ENCODE measurements at places on chromosomes 4 and X.

GRCh38 chr4:6019316-6020263, 1.4 kb upstream of the C4orf50 start:
- DNase-seq, result no peak

DNA sequence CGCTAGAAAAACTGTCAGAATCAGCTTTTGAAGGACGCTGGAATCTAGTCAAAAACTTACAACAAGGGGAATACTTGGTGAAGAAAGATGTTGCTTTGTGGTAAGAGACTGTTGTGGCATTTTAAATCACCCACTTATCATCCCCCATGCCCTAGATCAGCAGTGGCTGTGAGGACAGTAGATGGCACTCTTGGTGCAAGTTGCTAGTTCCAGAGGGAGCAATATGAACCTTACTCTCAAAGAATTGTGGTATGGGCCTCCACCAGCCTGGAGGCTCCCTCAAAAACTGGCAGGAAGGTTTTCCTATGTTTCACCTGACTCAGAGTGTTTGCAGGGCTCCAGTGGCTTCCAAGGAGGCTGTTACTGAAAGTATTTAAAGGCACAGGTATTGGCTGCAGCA, 37.7 kb upstream of the SLC16A2 start:
- no peak for DNase-seq

DNA sequence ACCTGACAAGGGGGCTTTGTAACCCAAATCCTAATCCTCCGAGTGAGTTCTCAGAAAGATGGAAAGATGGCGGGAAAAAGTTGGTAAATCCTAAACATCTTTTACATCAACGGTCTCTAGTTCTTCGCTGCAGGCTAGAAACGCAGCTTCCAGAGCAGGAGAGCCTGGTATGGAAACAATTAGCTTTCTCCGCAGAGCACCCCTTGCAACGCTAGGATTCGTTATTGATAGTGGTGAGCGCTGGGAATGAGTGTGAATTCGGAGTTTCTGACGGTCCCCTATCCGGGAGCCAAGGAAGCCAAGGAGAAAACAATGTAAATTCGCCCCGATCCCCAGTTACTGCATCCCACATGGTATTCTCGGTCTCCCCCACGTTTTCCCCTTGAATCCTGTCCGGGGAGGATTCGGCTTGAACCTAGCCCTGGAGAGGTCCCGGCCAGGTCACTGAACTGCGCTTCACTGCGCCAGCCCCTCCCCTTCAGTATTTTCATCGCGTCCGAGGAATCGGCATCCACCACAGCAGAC, 4.7 kb upstream of the NEUROG2 start:
- no peak for DNase-seq

GRCh38 chr4:155678011-155678410, 11.4 kb downstream of the GUCY1A1 start:
- no peak for DNase-seq

GRCh38 chr4:182354867-182355266, 111.7 kb downstream of the TENM3 start:
- DNase-seq, result no peak

GRCh38 chr4:1523907-1524636, 117.8 kb upstream of the NKX1-1 start:
- DNase-seq, result no peak

DNA sequence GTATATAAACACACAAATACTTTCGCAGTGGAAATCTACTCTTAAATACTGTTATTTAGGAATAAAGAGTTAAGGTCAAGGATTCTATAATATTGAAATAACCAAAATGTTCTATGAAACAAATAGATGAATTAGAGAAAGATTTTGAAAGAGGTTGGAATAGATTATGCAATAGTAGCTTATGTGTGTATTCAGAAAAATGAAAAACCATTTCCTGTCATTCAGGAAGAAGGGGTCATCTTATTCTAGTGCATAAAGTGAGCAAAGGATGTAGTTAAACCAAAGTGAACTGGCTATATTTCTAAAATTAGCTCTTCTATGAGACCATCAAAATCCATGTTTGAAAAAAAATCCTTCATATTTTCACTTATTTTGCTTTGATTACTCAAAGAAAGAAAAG, 30.0 kb upstream of the MYOZ2 start:
- no peak for DNase-seq

DNA sequence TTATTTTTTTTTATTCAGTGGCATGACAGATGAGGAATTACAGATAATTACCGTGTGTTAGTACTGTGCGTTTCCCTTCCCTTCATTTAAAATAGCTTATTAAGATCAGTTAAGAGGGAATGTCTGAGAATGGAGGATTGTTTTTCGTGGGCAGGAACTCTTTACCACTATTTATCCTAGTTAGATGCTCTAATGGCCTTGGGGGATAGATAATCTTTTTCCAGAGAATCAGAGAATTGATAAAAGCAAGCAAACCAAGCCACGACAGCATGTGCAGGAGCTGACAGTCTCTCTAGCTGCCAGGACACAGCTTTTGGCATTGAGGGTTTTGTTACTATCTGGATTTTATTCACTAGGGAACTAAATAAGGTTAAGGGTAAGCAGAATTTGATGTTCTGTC, 128.7 kb downstream of the DCLK2 start:
- DNase-seq, result no peak

GRCh38 chr4:70660106-70660505, 6.2 kb downstream of the JCHAIN start:
- DNase-seq, result no peak

DNA sequence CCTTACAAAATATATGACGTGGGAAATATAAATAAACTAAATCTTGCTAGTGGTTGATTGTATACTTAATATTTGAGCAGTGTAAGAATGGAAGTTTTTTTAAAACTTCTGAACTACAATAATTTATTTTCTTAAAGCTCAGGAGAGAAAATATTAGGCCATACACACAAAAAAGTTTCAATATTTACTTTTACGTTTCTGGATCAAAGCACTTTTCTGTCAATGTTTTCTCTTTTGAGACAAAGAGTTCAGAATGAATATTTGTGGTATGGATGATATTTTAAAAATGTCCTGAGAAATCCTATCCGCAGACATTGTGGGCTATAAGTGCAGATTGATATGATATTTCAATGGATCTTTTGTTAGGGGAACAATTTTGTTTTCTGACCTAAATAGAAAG, 109.9 kb downstream of the TLL1 start:
- DNase-seq, result no peak

- DNase-seq, result no peak
These were observed 6.7 kb upstream of the MSX1 start for GRCh38 chr4:4852591-4853362.

- no peak for DNase-seq
These were observed 196.4 kb upstream of the RADX start for GRCh38 chrX:106415276-106415895.

DNA sequence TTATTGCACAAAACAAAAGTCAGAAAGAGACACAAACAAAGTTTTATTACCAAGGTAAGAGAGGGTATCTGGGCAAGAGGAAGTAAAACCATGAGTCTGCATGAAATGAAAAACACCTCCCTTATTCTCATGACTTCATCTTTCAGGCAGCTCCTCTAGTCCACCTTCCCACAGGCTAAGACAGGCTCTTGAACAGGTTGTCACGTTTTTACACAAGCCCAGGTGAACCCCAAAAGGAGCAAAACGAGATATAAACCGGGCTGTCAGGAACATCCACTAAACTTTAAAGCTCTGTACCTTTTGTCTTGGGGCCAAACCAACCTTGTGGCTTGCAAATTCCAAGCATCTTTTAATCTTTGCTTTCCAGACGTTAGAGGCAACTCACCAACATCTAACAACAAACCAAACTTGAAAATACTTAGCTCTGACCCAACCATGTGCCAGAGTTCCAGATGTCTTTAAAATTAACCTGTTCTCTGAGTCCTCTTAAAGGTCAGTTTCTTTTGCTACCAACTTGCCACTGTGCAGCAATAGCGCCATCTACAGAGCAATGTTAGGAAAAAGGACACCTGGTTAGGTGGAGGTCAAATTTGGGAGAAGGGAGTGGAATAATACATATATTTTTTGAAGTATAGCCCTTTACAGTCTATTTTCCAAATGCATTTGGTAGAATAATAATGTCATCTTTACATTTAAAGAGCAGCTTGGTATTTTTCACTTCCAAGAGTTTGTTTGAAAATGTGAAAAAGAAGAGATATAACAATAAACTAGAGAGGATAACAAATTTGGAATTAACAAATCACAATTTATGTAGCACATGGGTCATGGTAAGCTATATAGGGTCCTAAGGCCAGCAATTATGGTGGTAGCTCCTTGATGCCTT, 73.1 kb downstream of the QRFPR start:
- no peak for DNase-seq

DNA sequence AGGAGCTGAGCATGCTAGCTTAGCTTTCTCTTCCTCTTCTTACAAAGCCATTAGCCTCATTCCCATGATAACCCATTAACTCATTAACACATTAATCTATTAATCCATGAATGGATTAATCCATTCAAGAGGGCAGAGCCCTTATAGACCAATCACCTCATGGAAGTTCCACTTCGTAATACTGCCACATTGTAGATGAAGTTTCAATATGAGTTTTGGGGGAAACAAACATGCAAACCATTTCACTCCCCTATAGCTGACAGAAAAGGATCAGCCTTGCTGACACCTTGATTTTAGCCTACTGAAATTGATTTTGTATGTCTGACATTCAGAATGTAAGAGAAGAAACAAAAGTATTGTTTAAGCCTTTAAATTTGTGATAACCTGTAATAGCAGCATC, 251.8 kb upstream of the GALNTL6 start:
- no peak for DNase-seq

GRCh38 chr4:155617296-155617695, 49.4 kb upstream of the GUCY1A1 start:
- no peak for DNase-seq

GRCh38 chr4:123325241-123325681, 71.3 kb upstream of the SPRY1 start:
- DNase-seq, result no peak

- DNase-seq, result no peak
These were observed 25.3 kb downstream of the FBXW7 start for GRCh38 chr4:152510349-152511147.

DNA sequence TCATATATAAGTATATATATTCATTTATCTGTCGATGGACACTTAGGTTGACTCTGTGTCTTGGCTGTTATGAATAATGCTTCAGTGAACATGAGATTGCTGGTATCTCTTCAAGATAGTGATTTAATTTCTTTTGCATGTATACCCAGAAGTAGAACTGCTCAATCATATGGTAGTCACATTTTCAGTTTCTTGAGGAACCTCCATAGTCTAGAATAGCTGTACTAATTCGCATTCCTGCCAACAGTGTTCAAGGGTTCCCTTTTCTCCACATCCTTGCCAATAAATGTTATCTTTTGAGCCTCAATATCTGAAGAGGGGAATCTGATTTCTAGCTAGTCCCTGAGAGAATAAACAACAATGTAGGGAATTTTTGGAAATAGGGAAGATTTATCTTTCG, 32.4 kb upstream of the CCNG2 start:
- no peak for DNase-seq

GRCh38 chr4:72468904-72469502, 100.0 kb downstream of the ADAMTS3 start:
- no peak for DNase-seq

- DNase-seq, result no peak
These were observed 99.3 kb upstream of the ARMCX2 start for GRCh38 chrX:101759000-101759399.

DNA sequence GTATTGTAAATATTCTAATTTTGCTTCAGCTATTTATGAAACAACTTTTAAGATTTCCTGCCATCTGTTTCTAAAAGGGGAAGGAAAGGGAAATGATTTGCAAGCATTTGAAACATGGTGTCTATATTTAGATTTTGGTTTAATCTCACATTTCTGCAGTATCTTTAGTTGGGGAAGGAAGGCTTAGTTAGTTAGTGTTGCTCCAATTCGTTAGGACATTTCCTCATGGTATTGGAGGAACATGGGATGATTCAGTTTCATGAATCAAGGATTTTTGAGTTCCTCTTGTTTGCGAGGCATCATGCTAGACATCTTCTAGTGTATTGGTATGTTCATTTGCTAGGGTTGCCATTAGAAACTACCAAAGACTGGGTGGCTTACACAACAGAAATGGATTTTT, 20.5 kb upstream of the TMEM192 start:
- DNase-seq, result no peak

DNA sequence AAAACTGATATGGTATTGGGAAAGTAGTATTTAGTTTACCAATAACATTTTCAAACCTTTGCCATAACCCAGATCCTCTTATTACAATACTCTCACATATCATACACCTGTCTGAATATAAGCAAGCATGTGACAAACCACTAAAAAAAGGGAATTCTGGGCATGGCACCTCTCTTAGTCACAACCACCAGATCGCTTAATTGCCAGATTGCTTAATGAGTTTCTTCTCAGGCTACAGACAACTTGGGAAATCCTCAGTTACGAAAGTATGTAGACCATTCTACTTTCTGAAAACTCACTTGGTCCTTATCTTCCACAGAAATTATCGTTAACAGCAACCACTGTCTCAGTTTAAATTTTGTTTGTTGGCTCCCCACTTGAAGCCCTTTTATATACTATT, 2.1 kb downstream of the NAF1 start:
- DNase-seq, result no peak

GRCh38 chr4:99653916-99654315, 3.7 kb downstream of the C4orf54 start:
- no peak for DNase-seq

GRCh38 chr4:17398035-17398434, 113.9 kb downstream of the QDPR start:
- no peak for DNase-seq

- no peak for DNase-seq
These were observed 3.4 kb upstream of the CYBB start for GRCh38 chrX:37776283-37776986.

DNA sequence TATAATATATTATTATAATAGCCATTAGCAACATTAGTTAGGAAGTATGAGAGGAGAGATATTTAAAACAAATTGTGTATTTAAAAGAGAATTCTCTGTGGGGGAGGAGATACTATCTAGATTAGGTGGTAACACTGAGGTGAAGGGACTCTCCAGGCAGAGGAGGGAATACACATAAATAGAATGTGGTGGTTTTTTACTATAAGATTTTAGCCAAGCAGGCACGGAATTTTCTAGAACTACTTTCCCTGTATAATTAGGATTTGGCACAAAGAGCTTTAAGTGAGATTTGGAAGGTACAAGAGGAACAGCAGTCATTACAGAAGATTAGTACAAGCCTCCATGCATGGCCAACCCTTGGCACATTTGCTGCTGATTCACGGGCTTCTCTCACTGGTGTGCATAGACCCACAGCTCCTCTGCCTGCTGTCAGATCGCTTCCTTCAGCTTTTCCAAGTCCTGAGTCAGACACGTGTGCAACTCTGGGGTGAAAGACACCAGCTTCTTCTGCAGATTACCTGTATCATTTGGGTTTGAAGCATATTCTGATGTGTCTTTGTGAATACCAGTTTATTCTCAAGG, 685.5 kb downstream of the KCTD8 start:
- no peak for DNase-seq

DNA sequence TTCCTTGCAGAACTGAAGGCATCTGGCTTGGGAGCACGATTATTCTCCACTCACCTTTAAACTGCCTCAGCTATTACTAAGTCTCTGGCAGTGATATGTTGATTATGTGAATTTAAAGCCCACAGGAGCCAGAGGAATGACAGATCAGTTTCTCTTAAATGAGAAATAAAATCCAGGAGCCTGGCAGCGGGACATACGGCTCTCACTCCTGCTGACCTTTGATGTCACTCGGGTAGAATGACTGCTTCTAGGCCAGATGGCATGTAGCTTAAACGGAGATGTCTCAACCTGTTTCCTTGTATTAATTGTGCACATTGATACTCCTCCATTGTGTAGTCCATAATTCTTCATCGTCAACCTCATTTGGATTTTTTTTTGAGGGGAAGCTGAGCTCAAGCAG, 4.0 kb upstream of the CBLL2 start:
- no peak for DNase-seq

- no peak for DNase-seq
These were observed 134.0 kb upstream of the ANXA3 start for GRCh38 chr4:78417603-78418002.
